Stimulated activated CD4-positive, alpha-beta T cell treated with anti-CD3 and anti-CD28 coated beads, Interleukin-12 subunit alpha, Interleukin-12 subunit beta, amount 100 ng/mL, for 48 hours (primary cell): ENCODE measurements at places on chromosomes 3 and 15.

DNA sequence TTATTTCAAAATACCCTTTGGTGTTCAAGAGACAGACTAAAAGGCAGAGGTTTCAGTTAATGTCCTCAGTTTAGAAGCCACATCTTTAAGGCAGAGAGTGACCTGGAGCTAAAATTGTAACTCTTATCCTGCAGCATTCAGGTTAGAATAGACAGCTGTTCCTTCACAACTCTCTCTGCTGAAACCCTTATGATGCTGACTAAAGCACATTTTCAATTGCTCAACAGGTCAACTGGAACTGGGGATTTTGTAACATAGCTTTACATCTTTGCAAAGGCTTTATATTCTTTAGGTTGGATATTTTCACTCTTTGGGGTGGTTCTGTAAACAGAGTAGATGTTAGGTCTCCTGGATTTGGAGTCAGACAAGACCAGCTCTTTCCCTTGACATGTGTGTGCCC is 20.3 kb upstream of the PLSCR4 start:
- no peak for DNase-seq

GRCh38 chr3:9149566-9149965 is 99.9 kb downstream of the SRGAP3 start:
- no peak for DNase-seq

- DNase-seq: no peak
These were observed 210.2 kb downstream of the TJP1 start for GRCh38 chr15:29612096-29612495.

DNA sequence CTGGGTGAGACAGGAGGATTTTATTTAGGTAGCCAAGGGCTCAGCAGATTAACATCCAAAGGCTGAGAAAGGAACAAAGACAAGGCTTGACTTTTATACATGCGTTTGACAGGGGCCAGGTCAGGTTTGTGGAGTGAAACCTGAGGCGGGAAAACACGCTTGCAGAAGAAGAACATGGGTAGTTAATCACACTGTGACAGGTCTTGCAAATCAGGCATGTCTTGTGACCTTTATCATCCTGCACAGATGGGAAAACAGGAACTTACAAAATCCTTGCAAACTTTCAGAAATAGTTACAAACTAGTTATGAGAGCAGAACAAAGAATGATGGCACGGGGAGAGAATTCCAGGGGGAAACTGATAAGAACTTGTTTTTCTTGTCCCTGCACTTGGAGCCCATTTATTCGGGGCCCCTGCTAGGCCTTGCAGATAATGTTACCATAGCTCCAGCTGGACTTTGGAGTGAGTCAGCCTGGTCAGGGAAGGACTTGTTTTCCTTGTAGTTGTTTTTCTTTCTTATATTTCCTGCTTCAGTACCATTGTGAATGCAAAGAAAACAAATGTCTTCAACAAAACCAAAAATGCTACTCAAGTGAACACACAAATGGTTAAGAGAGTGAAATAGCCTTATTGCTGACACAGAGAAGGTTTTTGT is 965.9 kb upstream of the ROBO1 start:
- no peak for DNase-seq

- DNase-seq: no peak
These were observed 61.7 kb upstream of the CDIN1 start for GRCh38 chr15:36517758-36518157.

DNA sequence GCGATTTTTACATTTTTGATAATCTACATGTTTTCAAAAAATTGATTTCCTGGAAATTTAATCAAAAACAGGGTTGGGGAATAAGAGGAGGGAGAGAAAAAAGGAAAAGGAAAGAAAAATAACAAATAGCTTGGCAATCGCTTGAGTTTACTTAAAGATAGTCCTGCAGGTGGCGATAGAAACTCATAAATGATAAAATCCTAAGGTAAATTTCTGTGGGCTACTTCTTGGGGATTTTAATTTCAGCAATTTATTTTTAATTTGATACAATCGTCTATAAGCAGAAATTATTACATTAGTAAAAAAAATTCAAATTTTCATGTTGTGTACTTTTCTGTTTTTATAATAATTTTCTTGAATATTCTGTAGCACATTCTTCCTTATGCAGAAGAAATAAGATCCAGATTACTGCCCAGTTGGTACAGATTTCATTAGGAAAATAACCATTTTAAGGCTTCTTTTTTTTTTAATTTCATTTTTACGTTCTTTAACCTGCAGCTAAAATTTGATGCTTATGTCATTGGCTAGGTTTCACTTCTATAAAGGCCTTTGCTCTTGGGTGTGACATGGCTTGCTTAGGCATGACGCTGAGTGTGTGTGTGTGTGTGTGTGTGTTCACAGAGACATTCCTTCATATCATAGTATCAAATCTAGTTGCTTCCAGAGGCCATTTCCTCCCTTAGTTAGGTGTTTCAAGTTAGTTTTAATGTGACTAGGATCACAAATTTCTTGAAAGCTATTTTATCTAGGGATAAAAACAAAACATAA is 181.8 kb downstream of the MCTP2 start:
- no peak for DNase-seq

DNA sequence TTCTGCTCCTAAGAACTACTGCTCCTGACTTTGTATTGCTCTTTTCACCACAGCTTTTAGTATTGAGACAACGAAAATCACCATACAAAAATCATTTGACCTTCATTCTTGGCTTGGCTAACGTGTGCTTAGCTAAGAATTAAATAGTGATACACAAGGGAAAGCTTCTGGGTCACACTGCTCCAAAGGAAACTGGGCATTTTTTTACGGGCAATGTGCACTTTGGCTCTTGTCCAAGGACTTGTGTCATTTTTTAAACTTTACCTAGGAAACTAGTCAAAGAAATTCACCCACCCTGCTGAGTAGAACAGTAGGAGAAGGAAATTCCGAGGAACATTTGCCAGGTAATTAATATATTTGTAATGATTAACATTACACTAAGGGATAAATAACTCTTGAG is 19.8 kb downstream of the WDR72 start:
- DNase-seq: no peak

GRCh38 chr3:11954312-11954934 is 49.8 kb upstream of the SYN2 start:
- no peak for DNase-seq

DNA sequence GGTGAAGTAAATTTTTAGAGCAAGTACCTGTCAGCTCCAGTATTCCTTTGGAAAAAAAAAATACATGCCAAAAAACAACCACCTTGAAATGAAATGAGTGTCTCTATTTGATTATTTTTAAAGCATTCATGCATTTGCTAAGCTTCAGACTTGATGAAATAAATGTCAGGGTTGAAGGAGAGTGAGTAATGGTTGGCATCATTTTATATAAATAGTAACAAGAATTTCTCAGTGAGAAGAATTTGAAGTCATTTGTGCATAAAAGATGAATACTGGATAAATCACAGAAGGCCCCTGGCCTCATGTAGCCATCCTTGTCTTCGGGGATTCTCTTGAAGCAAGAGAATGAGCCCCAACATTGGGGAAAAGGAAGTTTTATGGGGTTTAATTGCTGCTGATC is 318.4 kb downstream of the LPP start:
- DNase-seq: no peak

DNA sequence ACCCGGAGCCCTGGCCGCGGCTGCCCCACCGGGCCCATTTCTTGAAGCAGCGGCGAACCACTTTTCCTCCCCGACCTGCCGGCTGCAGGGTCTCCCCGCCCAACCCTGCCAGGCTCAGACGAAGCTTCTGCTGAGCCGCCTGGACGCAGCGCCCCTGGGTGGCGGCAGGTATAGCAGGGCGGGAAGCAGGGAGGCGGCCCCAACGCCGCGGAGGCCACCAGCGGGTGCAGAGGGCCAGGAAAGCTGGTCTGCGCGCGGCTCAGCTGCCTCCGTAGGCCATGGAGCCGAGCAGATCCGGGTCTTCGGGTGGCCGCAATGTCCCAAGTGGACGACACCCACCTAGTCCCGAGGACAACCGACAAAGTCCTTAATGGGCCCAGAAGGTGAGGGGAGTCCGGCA is 21.9 kb upstream of the SRPRB start:
- DNase-seq: no peak

DNA sequence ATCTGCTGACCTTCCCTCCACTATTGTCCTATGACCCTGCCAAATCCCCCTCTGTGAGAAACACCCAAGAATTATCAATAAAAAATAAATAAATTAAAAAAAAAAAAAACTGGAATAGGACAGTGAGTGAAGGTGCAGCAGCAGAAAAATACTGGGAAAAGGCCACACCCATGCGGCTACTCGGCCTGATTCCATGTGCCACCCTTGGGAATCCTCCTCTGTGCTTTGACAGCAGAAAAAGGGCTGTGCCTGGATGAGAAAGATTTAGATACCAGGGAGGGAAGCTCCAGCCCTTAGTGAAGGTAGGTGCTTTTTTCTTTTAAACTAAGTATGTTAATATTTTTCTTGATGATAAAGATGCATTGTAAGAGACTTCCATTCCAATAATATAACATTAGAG is 107.8 kb downstream of the CTNNB1 start:
- no peak for DNase-seq

GRCh38 chr3:136733317-136733833 is 18.8 kb downstream of the STAG1 start:
- DNase-seq: no peak

DNA sequence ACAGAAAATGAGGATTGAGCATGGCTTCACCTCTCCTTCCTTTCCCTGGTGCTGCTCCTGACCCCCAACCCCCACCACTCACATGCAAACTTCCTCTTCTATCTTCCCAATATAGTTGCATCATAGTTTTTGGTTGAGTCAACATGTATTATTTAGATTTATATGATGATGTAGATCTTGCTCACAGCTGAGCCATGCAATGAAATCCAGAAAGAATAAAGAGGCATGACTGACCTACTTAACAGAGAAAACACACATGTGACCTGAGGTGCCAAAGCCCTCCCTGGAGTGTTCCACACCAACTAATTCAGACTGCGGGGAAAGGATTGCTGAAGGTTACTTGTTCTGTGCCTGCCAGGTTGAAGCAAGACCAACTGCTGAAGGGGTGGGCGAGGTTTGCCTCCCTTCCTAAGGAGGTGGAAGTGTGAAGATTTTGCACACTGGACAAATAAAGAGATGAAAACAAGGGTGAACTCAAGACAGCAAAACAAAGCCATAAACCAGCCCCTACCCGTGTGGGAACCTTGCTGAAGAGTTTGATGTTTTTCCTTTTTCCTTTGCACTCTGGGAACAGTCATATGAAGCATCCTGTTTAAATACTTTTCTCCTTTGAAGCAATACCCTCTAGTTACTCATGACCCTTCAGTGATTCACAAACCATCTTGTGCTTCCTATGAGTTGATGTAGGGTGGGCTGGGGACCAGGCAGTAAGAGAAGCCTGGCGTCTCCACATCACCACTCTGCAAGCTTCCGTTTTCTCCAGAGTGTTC is 155.2 kb upstream of the UBE2E1 start:
- no peak for DNase-seq

DNA sequence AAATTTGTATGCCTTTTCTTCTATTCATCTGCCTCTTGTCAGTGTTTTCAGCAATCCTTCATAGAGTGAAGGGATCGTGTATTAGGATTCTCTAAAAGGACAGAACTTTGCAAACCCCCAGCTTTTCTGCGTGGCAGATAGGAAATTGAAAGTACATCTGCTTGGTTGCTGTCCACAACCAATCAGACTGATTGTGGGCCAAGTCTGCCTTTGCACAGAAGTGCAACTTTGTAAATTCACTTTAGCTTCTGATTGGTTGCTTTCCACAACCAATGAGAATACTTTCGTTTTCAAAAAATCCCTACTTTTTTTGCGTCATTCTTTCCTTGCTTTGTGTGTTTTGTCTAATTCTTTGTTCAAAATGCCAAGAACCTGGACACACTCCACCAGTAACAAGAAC is 847.4 kb downstream of the FHIT start:
- no peak for DNase-seq

DNA sequence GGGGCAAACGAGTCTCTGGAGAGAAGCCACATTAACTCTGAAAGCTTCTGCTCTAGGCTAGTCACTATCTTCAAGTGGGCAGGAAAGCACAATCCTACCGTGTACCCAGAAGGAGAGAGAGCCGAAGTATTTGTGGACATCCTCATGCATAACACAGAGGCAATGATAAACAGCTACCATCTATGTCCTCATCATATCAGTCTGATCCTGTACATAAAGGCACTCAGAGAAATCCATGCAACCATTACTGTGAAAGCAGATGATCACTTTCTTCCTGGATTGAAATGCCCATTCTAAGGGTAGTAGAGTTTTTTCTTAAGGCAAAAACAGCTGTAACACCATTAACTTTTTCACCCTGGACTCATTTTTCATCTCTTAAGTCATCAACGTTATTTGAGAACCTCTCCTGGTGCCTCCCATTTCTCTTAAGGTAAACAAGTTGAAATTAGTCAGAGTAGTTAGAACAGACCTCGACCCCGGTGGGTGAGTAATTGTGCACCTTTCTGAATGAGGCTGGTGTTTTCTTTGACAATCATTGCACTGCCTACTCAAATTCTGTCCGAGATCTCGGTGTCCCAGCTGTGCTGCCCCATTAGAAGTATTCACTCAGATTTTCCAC is 327.4 kb downstream of the SHQ1 start:
- DNase-seq: peak; percentile 61

DNA sequence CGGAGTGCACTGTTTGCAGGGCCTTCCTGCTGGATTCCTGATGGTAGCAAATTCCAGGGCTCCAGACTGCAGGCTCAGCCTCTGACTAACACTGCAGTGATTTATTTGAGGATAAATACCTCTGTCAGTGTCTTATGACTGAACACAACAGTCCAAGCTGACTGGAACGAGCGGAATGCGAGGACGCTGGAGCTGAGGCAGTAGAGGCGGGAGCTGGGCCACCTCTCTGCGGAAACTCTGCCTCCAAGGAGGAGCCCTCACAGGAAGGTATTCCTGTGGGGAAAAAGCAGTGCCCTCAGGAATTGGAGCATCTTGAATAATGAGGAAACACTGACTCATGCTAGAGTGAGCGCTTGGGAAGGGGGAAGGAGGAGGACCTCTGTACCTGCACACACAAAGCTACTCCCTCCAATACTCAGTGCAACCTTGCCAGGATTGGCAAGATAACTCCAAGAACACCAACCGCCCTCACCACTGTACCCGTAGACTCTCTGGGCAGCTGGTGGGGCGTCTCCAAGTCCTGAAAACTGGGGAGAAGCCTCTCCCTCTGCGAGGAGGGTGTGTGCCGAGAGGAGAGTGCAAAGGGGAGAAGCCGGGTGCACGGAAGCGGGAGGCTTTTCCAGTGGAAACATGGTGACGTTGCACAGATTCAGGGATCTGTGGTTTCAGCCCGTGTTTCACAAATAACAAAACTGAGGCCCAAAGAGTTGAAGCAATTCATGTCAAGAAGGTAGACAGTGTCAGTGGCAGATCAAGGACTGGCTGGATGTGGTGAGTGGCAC is 43.0 kb downstream of the VGLL4 start:
- DNase-seq: no peak

GRCh38 chr15:70423267-70423666 is 325.6 kb upstream of the TLE3 start:
- no peak for DNase-seq

DNA sequence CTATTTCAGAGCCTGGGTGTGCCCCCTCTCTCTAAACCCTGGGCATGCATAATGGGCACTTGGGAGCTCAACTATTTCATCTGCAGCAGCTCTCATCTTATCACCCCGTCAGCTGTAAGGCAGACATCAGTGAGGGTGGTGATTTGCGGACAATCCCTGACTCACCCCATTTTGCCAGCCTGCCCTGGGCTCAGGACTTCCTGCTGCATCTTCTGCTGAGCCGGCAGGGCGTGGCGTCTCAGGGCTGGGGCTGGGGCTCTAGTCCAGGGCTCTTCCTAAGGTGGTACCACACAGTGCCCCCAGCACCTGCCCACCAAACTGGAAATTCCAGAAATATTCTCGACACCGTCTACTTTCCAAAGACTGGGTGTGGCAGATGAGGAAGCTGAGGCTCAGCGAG is 925 bp upstream of the PSTPIP1 start:
- DNase-seq: no peak

- DNase-seq: no peak
These were observed 63.4 kb downstream of the ESYT3 start for GRCh38 chr3:138497851-138498250.

- DNase-seq: no peak
These were observed 102.6 kb upstream of the BNIP2 start for GRCh38 chr15:59791755-59792154.
